ENCODE measurements at places on chromosomes 1 and 21.

GRCh38 chr1:159924791-159925718, at the start of gene TAGLN2:
Gene TAGLN2 (minus strand): TSS chr1:159925507. CDS start chr1:159920509, 4,998 bp downstream.
- DNase-seq: no peak

DNA sequence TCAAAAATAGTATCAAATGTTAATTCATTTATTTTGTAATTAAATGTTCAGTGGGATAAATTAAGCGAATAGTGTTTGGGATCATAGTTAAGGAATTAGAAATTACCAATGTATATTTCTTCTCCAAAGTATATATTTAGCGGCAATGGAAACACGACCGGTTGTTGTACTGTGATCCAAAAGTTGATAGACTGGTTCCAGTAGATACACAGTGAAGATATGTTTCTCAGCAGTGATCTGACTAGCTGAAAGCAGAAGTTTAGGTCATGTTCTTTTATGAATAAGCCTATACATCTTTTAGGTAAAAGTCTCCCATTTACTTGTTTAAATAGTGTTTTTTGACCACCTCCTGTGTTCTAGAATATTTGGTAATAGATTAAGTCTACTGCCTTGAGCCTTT, 8.8 kb downstream of the USP16 start:
- no peak for DNase-seq

DNA sequence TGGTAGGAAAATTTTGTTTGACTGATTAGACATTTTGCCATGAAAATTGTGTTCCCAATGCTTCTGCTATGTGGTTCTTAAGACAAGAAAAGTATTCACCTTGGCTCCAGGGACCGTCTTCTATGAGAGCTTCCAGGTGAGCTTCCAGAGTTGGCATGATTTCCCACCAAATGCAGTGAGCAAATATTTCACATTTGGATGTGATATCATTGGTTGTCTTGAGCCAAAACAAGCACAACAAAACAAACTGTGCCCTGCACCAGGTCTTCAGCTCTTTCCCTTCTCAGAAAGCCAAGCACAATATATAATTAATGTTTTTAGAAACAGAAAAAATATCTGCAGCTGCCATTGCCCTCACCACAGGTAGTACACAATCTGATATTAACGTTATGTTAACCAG, 1009.0 kb downstream of the PLA2G4A start:
- no peak for DNase-seq

DNA sequence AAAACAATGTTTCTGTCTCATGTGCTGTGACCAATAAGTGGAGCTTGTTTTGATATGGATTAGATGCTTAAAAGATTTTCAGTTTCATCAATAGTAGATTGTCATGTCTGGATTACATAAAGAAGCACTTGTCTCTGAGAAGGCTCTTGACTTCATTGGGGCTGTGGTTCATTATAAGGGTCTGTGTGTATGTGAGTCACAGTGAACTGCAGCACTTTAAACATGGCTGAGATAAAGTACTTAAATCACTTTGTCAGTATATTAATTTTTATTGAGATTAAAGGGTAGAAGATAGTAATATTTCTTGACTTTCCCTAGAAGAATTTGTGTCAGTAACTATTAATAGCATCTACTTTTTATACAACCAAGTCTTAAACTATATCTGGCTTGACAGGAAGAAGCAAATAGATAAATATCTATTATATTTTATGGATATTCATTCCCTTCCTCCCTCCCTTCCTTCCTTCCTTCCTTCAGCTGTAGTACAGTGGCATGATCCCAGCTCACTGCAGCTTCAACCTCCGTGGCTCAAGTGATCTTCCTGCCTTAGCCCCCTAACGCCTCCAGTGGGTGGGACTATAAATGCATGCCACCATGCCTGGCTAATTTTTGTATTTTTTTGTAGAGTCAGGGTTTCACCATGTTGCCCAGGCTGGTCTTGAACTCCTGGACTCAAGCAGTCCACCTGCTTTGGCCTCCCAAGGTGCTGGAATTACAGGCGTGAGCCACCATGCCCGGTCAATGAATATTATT, 48.8 kb downstream of the ZFYVE9 start:
- DNase-seq: no peak

DNA sequence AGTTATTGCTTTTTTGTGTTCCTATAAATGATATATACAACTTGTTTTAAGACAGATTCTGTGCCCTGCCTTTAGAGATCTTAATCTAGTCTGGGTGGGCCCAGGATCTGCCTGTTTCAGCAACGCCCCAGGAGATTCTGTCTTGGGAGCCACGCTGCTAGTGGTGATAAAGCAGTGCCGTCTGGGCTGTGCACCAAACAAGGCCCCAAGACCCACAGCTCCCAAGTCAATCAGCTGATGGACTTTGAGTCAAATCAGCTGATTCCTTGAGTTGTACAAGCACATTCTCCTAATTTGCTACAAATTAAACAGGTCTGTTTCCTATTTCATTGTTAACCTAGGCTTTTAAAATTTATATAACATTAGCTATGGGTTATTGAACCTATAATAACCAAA, 15.7 kb upstream of the SLC44A3 start:
- no peak for DNase-seq

GRCh38 chr21:45841033-45841432, 140.5 kb upstream of the COL6A1 start:
- DNase-seq: no peak

DNA sequence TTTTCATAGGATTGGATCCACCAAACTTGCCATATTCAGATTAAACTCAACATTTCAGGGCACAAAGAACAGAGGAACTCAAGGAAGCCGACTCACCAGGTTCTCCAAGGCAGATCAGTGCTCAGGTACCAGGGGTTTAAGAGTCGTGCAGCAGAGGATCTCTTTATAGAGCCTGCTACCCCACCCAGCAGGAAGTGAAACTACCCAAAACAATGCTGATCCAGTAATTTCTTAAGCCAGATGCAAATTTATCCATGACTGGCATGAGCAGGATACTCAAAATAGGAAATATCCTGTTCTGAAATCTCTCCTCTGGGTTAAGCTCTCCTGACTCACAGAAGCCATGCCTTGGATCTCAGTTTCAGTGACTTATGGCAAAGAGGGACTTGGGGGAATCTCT, at the start of gene SPRR2A:
SPRR2A (minus strand) TSS at position 138 of the 400 bp plus-strand sequence. CDS start 777 bp downstream, outside the sequence.
- no peak for DNase-seq

DNA sequence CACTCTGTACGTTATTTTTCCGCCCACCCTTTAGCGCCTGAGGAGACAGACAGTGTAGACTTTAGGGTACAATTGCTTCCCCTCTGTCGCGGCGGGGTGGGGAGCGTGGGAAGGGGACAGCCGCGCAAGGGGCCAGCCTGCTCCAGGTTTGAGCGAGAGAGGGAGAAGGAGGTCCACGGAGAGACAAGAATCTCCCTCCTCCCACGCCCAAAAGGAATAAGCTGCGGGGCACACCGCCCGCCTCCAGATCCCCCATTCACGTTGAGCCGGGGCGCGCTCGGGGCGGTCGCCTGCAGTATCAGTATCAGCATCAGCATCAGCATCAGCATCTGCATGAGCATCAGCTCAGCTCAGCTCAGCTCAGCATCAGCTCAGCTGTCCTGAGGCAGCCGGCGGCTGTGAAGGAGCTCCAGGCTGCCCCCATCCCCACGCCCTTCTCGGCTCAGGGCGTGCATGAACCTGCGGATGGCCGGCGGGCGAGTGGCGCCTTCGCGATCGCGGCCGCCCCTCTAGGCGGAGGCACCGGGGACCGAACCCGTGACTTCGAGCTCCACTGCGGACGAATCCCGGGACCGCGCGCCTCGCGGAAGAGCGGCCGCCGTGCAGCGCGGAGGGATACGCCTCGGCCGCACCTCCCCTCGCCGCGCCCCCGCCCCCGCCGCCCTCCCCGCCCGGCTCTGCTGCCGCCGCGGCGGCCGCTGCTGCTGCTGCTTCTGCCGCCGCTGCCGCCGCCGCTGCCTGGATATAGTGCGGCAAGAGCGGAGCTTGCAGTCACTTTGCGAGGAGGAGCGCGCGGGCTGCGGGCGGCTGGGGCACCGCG, at the start of gene NCAM2:
NCAM2 (plus strand) TSS at position 774 of the 820 bp plus-strand sequence.
- no peak for DNase-seq

DNA sequence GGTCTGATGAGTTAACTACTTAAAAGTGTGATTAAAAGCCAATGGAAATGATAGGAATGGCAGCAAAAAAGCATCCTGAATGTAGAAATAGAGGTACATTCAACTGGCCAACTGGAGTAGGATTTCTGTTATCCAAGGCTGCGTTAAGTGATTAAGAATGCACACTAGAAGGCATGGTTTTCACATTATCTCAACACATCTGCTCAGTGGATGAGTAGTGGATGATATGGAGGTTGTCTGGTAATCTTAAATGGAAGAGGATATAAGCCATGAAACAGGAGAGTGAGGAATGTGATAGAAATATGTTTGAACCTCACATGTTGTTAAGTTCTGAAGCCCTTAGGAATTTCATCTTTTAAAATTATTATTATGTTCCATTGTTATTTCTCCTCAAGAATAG, 839.9 kb downstream of the USP25 start:
- DNase-seq: no peak

- DNase-seq: no peak
Measured at GRCh38 chr1:18705811-18706210, 75.2 kb downstream of the PAX7 start.

DNA sequence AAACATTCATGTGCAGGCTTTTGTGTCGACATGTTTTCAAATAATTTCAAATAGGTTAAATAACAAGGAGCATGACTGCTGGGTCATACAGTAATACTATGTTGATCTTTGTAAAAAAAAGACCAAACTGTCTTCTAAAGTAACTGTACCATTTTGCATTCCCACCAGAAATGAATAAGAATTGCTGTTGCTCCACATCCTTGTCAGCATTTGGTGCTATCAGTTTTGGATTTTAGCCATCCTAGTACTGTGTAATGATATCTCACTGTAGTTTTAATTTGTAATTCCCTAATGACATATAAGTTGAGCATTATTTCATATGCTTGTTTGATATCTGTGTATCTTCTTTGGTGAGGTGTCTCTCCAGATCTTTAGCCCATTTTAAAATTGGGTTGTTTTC, 11.6 kb downstream of the UROD start:
- no peak for DNase-seq

DNA sequence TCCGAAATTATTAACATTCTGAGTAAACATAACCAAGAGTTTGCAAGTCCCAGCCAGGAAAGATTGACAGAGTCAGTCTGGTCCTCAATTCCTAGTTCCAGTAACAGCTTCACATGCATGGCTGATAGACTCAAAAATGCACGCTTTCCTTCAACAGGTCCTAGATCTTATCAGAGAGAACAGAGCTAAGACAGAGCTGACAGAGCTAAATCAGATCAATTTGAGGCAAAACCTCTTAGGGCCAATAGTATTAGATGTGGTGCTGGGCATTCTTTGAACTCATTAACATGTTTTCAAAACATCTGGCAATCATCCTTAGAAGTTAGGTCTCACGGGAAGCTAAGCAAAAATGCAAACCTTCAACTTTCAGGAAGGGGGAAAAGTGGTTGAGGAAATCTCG, 114.0 kb downstream of the GREM2 start:
- no peak for DNase-seq

DNA sequence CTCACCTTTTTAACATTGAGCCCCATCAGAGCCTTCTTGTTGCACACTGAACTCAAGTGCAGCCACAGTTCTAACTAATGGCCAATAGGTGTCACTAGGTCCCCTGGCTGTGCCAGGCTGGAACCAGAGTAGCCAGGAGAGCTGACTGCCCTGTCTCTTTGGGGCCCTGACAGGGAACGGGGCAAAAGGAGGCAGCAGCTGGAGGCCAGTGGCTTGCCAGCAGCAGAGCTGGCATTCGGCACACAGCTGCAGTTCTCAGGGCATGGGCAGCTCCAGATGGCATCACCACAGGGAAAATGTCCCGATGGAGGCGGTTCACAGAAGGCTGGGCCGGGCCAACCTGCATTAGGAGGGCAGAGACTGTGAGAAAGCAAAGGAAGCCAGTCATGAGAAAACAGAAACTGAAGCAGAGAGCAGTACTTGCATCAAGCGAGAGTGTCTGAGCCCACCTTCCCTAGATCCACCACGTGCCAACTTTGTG, 188.6 kb downstream of the FCRL5 start:
- no peak for DNase-seq

- no peak for DNase-seq
Measured at GRCh38 chr1:225828706-225829345, 18.9 kb downstream of the EPHX1 start.

- no peak for DNase-seq
Measured at GRCh38 chr1:165542647-165543046, 1.2 kb upstream of the LRRC52 start.

GRCh38 chr21:35079181-35079580, 30.1 kb upstream of the RUNX1 start:
- no peak for DNase-seq

GRCh38 chr1:221795380-221795779, 53.5 kb upstream of the DUSP10 start:
- no peak for DNase-seq

- no peak for DNase-seq
Measured at GRCh38 chr1:60342569-60342968, 269.0 kb upstream of the C1orf87 start.

GRCh38 chr1:7085521-7085920, 300.3 kb downstream of the CAMTA1 start:
- DNase-seq: no peak

DNA sequence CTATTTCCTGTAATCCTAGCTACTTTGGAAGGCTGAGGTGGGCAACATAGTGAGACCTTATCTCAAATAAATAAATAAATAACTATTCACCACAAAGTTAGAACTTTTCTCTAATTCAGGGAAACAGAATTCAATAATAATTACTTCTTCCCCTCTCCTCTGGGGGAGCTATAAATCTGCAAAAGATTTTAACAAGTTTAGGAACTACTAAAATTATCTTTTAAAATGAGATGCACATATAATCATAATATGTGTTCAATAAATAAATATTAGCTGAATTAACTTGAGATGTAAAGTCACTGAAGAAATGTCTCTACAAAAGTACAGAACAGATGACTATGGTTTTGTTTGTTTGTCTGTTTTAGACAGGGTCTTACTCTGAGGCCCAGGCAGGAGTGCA, 14.1 kb downstream of the WDR47 start:
- DNase-seq: no peak

DNA sequence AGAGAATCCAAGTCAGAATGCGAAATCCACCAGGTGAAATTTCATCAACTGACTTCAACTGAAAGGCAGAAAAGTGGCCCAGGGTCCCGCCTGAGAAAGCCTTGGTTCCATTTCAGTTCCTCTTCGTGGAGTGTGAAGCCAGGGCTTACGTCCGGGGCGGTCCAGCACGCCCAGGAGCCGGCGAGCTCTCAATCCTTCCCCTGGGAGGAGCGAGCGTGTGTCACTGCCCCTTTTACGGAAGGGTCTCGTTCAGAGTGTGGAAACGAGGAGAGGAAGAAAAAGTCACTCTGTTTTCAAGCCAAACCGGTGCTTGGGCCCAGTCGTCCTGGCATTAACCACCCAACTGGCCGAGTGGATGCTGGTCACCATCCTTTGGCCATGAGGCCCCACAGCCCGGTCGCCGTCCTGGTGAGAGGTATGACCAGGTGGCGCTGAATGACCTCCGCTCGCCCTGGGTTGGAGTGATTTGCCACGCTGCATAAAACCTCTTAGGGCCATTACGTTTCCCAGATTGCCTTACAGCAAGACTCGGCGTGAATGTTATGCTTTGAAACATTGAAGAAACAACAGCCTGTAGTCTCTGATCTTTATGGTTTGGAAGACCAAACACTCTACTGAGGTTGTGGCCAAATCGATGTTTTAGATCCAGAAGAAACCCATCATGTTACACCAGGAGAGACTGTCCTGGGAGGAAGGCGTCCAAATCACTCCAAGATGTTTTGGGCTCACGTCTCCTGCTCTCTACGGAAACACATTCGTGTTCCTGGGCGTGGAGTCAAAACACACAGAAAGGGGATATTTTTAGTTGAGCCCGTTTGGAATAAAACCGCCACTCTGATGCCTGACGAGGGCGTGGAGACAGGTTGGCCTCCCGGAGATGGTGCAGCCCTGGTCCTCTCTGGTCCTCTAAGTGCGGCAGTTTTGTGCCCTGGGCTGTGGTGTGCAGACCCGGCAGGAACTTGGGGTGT, 93.6 kb upstream of the ACTRT2 start:
- DNase-seq: no peak
